ENCODE measurements at places on chromosomes 12 and 14.

DNA sequence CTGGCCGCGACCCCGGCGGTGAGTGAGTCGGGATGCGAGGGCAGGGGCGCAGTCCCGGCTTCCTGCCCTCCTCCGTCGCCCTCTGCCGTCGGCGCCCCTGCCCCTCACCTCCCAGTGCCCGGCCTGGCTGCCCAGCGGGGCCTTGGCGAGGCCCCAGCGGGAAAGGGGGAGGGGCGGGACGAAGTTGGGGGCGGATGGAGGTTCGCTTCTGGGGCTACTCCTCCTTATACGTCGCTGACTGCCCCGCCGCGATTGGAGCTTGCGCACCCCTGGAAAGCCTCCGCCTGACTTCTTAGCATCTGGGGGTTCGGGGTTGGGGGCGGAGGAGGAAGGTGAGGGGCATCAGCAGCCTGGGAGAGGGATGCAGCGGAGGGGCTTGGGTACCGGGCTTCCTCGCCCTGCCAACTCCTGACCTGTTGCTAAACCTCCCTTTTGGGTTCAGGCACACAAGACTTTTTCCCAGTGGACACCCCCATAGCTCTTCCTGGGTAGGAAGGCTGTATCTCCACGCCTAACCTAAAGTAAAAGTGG is 406 bp downstream of the TMEM263 start:
- peak; percentile 53 for DNase-seq

GRCh38 chr12:90071996-90072395 is 363.4 kb upstream of the ATP2B1 start:
- DNase-seq = no peak

GRCh38 chr12:126950266-126950665 is 1316.7 kb upstream of the TMEM132C start:
- DNase-seq = no peak

- DNase-seq = no peak
Observed at GRCh38 chr12:122090759-122091515, 12.4 kb downstream of the MLXIP start.

GRCh38 chr14:89185919-89186855 is 230.8 kb downstream of the FOXN3 start:
- peak; percentile 20 for DNase-seq

DNA sequence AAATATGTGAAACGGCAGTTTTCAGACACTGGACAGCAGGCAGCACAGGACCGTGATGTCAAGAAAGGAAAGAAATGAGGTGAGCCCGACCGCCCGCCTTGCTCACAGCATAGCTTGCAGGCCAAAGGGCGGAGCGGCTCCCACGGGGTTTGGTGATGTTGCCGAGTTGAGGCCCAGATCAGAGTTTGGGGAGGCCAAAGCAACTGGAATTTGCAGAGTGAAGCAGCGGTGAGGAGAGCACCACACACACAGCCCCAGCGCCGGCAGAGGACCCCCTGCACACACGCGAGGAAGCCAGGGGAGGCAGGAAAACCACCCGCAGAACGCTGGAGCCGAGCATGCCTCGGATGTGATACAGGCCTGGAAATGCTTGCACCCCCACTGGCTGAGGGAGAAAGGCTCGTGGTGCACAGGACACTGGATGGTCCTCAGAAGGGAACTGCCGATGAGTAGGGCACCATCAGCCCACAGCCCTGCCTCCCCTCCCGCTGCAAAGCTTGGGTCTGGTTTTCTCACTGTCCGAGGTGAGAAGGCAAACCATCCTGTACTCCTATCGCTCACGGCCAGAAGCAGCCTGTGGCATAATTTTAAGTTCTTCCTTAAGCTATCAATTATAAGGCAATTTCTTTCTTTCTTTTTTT is 25.7 kb upstream of the PLD4 start:
- DNase-seq = no peak

GRCh38 chr14:68373847-68374444 is 418.9 kb downstream of the ZFP36L1 start:
- DNase-seq = no peak

DNA sequence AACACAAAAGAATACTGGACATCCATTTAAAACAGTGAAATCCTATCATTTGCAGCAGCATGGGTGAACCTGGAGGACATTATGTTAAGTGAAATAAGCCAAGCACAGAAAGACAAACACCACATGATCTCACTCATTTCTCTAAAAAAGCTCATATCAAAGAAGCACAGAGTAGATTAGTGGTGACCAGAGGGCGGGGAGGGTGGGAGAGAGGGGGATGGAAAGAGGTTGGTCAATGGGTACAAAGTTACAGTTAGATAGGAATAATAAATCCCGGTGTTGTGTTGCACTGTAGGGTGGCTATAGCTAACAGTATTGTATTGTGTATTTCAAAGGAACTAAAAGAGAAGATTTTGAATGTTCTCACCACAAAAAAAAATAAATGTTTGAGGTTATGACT is 52.4 kb downstream of the DUSP6 start:
- no peak for DNase-seq

GRCh38 chr12:106315523-106315922 is 13.0 kb downstream of the TCP11L2 start:
- DNase-seq = no peak

DNA sequence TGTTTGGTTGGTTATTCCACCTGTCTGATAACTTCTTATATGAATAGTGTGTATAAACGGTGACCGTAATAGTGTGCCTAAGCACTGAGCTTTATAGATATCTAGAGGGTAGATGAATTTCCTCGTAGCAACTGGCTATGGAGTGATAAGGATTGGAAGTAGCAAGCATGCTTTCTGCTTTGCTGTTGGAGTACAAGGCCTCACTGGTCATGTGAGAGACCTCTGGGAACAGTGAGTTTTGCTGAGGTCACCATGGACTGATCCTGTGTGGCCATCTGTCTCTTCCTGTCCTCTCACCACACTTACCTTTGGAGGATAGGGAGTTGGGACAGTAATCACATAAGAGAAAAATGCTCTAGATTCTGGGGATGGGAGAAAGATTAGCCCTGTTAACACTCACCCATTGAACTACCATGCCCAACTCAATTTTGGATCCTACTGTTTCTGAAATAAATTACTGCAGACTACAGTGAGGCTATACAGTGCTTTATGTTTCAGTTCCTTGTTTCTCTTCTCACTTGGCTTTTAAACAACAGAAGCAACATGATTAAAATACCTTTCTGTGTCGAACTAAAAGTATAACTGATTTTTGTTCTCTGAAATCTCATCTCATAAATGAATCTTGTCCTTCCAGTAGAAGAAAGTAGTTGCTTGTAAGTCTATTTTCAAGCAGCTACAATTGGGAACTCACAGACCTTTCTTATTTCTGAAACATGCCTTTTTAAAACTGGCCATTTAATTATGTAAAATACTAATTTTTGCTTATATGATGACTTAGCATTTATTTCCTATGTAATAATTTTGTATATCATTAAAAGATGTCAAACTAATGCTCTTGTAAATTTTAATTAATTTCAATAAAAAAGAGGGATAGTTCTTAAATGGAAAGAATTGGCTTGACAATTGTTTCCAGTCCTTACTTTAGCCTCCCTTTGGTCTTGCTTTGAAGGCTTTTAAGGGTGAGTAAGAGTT is 8.3 kb downstream of the TMX1 start:
- DNase-seq = no peak

- no peak for DNase-seq
Observed at GRCh38 chr12:19234981-19235871, 105.7 kb downstream of the PLEKHA5 start.

DNA sequence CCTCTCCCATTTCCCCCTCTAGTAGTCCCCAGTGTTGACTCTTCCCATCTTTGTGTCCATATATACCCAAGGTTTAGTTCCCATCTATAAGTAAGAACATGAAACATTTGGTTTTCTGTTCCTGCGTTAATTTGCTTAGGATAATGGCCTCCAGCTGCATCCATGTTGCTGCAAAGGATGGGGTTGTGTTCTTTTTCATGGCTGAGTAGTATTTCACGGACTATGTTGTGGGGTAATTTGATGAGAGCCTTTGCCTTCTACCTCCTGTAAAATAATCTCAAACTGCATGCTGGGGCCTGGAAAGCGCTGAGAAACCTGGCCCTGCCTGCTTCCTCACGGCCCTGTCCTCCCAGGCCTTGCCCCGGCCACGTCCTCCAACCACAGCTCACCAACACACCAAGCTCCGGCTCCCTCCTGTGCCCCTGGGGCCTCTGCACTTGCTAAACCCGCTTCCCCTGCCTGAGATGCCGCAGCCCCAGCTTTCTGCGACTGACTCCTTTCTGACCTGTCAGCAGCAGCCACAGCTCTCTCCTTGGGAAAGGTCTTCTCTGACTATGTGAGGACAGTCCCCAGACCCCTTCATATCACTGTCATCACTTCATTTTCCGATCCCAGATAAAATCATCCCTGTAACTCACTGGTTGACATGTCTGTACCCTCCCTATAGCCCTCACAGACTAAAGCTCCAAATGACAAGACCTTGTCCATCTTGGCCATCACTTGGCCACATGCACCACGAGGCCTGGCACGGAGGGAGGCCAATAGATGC is 19.8 kb downstream of the ITPK1 start:
- no peak for DNase-seq

DNA sequence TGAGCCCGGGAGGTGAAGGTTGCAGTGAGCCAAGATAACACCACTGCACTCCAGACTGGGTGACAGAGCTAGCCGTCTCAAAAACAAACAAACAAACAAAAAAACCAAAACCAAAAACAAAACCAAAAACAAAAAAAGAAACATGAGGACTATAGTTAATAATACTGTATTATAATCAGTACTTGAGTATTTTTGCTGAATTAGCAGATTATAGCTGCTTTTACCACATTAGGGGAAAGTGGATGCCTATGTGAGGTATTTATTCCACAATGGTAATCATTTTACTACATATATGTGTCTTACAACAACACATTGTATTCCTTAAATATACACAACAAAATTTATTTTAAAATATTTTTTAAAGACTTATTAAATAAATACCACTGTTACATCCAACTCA is 101.4 kb upstream of the PPP4R3A start:
- no peak for DNase-seq

GRCh38 chr14:62453226-62453625 is 592.0 kb downstream of the KCNH5 start:
- no peak for DNase-seq

- no peak for DNase-seq
Observed at GRCh38 chr14:27175489-27175888, 577.7 kb upstream of the NOVA1 start.

- no peak for DNase-seq
Observed at GRCh38 chr12:43462741-43463140, 89.3 kb downstream of the ADAMTS20 start.

GRCh38 chr12:77433799-77434198 is 368.4 kb upstream of the E2F7 start:
- peak; percentile 3 for DNase-seq

GRCh38 chr12:92206596-92206995 is 61.0 kb upstream of the BTG1 start:
- DNase-seq = no peak

DNA sequence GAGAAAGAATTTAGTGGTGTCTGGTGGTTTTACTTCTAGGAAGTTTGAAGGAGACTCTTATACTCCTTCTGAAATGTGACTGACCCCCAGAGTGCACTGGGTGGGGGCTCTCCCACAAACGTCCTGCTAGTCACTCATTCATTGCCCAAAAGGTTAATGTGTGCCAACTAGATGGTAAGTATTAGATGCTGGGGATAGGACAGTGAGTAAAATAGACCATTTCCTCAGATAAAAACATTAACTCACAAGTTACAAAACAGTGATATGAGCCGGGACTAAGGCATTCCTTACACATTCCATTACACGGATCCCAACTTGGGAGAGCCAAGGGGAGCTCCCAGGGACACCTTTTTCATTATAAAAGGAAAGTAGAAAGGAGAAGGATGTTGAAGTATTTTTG is 185.1 kb downstream of the ATXN7L3B start:
- no peak for DNase-seq

GRCh38 chr12:128551266-128551665 is 272.5 kb downstream of the SLC15A4 start:
- no peak for DNase-seq

- peak; percentile 60 for DNase-seq
Observed at GRCh38 chr12:63967358-63968145, 123.1 kb downstream of the SRGAP1 start.

DNA sequence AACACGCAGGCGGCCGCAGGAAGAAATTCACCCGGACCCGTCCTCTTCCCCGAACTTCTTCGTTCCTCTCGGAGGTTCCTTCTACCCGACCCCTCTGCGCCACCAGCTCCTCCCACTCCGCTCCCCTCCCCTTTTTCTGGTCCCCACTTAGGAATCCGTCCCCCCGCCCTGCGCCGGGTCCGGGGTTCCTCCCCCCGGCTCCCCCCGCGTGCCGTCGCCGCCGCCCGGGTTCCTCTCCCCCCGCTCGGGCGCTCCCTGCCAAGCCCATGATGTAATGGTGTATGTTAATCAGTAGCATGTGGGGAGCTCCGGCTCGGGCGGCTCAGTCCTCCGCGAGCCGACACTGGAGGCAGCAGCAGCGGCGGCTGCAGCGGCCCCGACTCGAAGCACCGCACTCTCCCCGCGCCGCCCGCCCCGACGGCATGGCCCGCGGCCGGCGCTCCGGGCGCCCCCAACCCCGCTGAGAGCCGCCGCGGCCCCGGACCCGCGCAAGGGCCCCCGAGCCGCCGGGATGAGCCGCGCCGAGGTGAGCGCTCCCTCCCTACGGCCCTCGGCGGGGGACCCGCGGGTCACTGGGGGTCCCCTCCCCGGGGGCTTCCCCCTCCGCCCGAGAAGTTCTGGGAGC is 1.0 kb upstream of the SAMD4A start:
- DNase-seq = peak; percentile 96

DNA sequence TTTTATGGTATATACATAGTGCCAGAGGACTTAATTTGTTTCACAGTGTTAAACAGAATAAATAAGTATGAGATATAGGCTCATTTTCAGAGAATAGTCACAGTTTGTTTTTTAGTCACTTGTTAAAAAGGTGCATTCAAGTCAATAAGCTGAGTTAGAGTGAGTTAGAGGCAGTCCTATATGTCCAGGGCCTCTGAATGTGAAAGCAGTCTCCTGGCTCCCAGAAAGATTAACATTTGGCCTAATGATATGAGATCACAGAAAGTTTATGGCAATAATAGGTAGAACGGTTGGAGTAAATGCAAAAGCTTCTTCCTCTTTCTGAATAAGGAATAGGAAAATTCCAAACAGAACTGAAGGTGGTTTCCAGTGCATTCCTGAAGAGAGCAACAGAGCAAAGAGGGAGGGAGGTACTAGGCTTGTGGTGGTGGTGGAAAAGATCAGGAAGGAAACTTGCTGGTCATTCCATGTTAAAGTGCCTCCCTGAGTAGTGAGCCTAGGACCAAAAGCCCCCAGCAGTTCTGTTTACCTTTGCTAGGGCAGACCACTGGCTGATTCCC is 54.4 kb downstream of the SLC38A4 start:
- DNase-seq = peak; percentile 17

- DNase-seq = peak; percentile 54
Observed at GRCh38 chr14:68104518-68104917, 284.9 kb downstream of the RAD51B start.

GRCh38 chr12:68815928-68816800 is 8.2 kb downstream of the MDM2 start:
- no peak for DNase-seq

- no peak for DNase-seq
Observed at GRCh38 chr12:121507984-121508383, 72.8 kb downstream of the KDM2B start.

- no peak for DNase-seq
Observed at GRCh38 chr12:117688446-117688845, 280.3 kb downstream of the KSR2 start.

- DNase-seq = no peak
Observed at GRCh38 chr12:108826807-108827721, 30.3 kb downstream of the SSH1 start.
